ENCODE measurements at places on chromosomes 7 and 10.

- peak; percentile 37 for DNase-seq
Measured at GRCh38 chr10:73413108-73413527, 740 bp downstream of the ANXA7 start.

DNA sequence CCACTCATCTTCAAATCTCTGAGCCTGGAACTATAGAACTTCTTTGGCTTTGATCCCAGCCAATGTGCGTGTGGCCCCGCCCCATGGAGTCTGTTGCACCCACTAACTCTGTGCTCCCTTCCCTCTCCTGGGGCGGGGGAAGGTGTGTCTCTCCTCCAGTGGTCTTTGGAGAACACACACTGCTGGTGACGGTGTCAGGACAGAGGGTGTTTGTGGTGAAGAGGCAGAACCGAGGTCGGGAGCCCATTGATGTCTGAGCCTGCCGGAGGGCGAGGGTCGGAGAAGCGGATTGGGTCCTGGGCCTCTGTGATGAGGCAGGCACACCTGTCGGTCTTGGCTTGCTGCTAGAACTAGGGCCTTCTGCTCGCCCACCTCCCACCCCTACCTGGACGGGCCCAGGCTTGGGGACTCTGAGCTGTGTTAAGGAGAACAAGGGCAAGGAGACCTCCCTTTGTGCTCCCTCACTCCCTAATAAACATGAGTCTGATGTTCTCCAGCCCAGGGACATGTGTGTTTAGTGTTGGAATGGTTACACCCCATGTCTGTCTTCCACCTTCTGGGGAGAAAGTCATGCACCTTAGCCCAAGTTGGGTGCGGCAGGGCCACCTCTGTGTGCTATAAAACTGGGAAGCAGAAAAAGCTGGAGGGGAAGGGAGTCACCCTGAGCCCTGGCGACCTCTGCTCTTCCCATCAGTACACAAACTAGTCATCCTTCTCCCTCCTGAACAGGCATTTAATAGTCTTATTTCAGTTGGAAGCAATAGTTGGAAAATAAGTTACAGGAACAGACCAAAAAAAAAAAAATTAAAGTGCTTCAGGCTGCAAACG lies 4.6 kb downstream of the TRAPPC14 start:
- no peak for DNase-seq

GRCh38 chr7:84998665-84999064 lies 188.2 kb downstream of the SEMA3D start:
- no peak for DNase-seq

GRCh38 chr7:16320099-16320660 lies 101.2 kb downstream of the CRPPA start:
- DNase-seq = no peak

GRCh38 chr7:117858712-117859111 lies 14.5 kb downstream of the CTTNBP2 start:
- DNase-seq = no peak

- DNase-seq = no peak
Measured at GRCh38 chr7:68425377-68425776, 1172.9 kb upstream of the AUTS2 start.

- DNase-seq = no peak
Measured at GRCh38 chr10:43891241-43891640, 242.6 kb upstream of the ZNF32 start.

GRCh38 chr7:87608431-87608830 lies 7.7 kb upstream of the ABCB1 start:
- no peak for DNase-seq

- no peak for DNase-seq
Measured at GRCh38 chr10:114508376-114508775, 104.1 kb upstream of the AFAP1L2 start.

- no peak for DNase-seq
Measured at GRCh38 chr7:64854969-64855368, 48.1 kb upstream of the ZNF273 start.

GRCh38 chr7:48301201-48301600 lies 129.9 kb downstream of the ABCA13 start:
- DNase-seq = no peak

GRCh38 chr7:129989466-129989865 lies 36.7 kb upstream of the UBE2H start:
- peak; percentile 59 for DNase-seq

GRCh38 chr10:67978749-67979148 lies 94.3 kb downstream of the SIRT1 start:
- DNase-seq = no peak

- DNase-seq = no peak
Measured at GRCh38 chr7:105222953-105223352, 165.8 kb downstream of the SRPK2 start.

- DNase-seq = no peak
Measured at GRCh38 chr10:4264209-4264865, 479.3 kb upstream of the KLF6 start.

GRCh38 chr7:18555120-18555519 lies 59.6 kb downstream of the HDAC9 start:
- no peak for DNase-seq
